ENCODE measurements at places on chromosomes 3 and 15.

- DNase-seq = no peak
These were observed 244.9 kb downstream of the FGF12 start for GRCh38 chr3:192482391-192482790.

DNA sequence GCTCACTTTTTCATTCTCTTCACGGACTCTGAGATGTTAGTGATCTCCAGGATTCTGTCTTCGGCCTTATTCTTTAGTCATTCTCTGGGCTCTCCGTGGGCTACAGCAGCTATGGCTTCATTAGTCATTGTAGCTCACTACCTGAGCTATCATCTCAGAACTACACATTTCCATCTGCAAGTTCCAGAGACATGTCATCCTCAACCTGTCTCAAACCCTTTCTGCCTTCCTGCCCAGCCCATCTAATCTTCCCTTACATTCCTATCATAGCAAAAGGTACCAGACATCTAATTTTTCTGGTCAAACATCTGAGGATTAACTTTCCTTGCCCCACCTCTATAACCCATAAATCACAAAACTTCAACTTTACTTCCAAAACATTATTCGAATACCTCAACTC, 13.2 kb downstream of the TSPAN3 start:
- no peak for DNase-seq

- no peak for DNase-seq
These were observed 19.4 kb upstream of the SKOR1 start for GRCh38 chr15:67805666-67806516.

- no peak for DNase-seq
These were observed 462.1 kb upstream of the CDIN1 start for GRCh38 chr15:36117296-36117787.

GRCh38 chr15:63401078-63401477, 19.4 kb upstream of the CA12 start:
- DNase-seq = no peak

- peak; percentile 81 for DNase-seq
These were observed 26.9 kb upstream of the ZBBX start for GRCh38 chr3:167406876-167407492.

- no peak for DNase-seq
These were observed 19.2 kb downstream of the EID1 start for GRCh38 chr15:48896869-48897814.

DNA sequence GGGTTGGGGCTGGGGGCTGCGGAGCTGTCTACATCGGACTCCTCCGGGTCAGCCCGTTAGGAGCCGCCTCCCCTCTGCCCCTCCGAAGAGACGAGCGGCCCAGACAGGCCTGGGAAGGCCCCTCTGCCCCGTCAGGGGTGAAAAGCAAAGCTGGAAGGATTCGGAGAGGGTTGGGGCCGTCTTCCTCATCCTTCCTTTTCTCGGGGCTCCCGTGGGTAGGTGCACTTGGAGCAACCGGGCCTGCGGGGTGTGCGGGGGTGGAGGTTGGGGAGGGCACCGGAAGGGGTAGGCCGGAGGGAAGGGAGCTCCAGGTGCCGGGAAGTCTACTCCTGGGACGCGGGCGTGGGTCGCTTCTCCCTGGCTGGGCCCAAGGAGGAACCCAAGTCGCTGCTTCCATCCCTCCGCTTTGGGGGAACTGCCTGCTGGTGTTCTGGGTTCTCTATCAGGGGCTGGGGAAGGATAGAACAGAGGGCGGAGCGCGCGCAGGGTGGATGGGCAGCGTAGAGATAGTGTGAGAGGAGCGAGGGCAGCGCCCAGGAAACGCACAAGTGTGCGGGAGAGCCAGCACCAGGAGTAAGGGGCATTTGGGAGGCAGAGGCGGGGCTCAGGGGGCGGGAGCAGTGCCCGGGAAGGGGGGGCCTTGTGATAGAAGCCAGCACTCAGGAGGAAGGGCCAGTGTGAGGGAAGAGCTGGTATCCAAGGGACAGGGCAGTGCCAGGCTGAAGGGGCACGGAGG, 590 bp downstream of the POLR2H start:
- peak; percentile 55 for DNase-seq

DNA sequence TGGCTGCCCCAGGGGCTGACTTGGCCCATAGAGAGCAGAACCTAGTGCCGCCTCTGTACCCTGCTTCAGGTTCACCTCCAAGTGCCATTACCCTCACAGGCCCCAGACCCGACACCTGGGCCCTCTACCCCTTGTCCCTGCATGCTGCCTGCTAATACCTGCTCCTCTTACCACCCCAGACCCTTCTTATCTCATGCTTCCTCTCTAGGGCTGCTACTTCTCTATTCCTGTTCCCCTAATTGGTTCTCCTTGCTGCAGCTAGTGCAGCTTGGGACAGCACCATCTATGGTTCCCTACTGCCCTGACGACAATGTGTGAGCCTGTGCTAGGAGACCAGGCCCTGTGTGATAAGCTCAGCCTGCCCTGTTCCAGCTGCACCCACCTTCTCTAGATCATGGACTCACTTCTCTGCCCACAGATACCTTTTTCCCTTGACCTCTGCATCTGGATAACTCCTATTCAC, 15.3 kb downstream of the HDAC11 start:
- DNase-seq = no peak

- no peak for DNase-seq
These were observed 21.3 kb upstream of the TMEM266 start for GRCh38 chr15:76038512-76038911.
